ENCODE measurements at places on chromosomes 5 and 9. TPM values are rescaled to one million over a fixed set of nuclear protein-coding genes. Genes with fewer than 3 reads are reported as not detected.

DNA sequence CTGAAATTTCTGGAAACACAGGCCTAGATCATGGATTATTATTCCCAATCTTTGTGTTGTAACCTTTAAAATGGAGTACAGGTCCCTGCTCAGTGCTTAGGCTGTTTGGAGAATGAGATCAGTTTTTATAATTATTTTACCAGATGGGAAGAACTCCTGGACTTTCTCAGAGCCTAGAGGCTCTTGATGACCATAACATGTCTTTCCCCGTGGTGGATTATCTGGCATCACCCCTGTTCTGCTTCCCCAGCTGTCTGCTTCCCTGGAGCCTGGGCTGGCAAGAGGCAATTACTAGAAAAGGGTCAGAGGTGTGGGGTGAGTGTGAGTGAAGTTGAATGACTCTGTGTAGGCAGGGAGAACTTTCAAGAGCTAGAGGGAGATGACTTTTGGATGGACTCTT lies 143.0 kb downstream of the CARTPT start:
- no peak for DNase-seq

TAF11L4 gene
- not detected for total RNA-seq

CDH10 gene
- not detected for total RNA-seq

GRCh38 chr5:73836607-73837006 lies 210.6 kb downstream of the ARHGEF28 start:
- DNase-seq: no peak

DNA sequence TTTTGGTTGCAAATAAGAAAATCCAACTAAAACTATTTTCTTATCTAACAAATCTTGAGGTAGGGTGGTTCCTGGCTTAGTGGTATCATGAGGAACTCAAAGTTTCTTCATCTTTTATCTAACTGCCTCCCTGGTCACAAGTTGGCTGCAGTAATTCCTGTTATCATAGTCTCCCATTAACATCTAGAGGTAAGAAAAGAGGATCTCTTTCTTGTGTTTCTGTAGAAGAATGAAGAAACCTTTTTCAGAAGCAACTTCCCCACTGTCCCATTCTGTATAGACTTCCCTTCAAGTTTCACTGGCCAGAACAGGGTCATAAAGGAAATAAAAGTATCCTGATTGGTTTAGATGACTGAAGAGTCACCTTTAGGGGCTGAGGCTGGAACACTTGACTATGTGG lies 81.8 kb upstream of the ELL2 start:
- no peak for DNase-seq

DNA sequence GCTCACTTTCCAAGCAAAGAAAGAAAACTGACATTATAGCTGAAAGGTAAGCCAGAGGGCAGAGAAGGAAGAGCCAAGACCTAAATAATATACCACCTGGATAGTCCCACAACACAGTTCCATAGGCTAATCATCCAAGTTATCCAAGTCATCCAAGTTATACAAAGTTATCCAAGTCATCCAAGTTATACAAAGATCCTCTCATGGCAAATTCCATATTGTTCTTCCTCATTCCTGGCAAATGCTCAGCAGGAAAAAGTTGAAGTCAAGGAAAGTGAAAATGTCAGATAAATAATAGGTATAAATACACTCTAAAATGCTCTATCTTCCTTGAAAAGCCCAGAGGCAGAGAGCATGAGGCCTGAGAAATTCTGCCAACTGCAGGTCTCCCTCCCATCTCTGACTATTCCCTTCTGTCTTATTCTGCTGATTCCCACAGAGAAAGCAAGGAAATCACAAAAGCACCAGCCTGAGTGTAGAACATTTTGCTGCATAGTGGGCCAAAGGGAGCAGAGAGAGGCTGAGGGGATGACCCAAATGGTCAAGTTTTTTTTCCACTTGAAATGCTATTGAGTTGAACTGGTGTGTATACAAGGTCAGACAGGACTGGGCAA lies 12.5 kb downstream of the MCTP1 start:
- DNase-seq: no peak

OBP2B gene
- not detected for total RNA-seq

All from naive thymus-derived CD4-positive, alpha-beta T cell (primary cell).